Astrocyte (in vitro differentiated cells and primary cell): ENCODE measurements at places on chromosomes 16 and 17. TPM values are rescaled to one million over a fixed set of nuclear protein-coding genes. Genes with fewer than 3 reads are reported as not detected.
A peak's percentile ranks its signal among the peaks of the same experiment; 100 is the strongest.

- H3K36me3 ChIP-seq, result peaks cover 55% of the 10 kb centered on the region
- no peaks in the 10 kb centered on the region for H3K27me3 ChIP-seq
- H3K4me1 ChIP-seq, result no peaks in the 10 kb centered on the region
- DNase-seq, result no peak
- H3K4me3 ChIP-seq, result no peak overlapping the region
Observed at GRCh38 chr17:44872131-44872768, 24.6 kb downstream of the HIGD1B start.

DNA sequence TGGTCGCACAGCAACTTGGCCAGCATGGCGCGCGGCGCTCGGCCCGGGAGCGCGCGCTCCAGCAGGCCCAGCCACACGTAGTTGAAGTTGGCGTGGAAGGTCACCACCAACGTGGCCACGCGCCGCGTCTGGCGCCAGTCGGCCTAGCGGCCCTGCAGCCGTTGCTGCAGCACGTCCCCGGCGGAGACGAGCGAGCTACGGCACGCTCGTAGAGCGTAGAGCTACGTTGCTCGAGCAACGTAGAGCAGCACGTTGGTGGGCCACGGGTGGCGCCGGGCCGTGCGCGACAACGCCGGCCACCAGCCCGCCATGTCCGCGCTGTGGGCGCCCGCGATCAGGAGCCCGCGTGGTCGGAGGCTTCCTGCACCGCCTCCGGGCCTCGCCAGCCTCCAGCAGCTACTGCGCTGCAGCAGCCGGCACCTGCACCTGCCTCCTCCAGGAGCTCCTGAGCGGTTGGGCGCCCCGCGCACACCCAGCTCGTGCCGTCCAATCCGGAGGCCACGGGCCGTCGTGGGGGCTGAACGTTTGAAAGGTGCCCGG lies 13.4 kb upstream of the SULT1A1 start:
- H3K27ac ChIP-seq, result no peak overlapping the region
- no peaks in the 10 kb centered on the region for H3K36me3 ChIP-seq
- peak overlapping the region; percentile 42 for H3K4me3 ChIP-seq
- DNase-seq, result no peak

DNA sequence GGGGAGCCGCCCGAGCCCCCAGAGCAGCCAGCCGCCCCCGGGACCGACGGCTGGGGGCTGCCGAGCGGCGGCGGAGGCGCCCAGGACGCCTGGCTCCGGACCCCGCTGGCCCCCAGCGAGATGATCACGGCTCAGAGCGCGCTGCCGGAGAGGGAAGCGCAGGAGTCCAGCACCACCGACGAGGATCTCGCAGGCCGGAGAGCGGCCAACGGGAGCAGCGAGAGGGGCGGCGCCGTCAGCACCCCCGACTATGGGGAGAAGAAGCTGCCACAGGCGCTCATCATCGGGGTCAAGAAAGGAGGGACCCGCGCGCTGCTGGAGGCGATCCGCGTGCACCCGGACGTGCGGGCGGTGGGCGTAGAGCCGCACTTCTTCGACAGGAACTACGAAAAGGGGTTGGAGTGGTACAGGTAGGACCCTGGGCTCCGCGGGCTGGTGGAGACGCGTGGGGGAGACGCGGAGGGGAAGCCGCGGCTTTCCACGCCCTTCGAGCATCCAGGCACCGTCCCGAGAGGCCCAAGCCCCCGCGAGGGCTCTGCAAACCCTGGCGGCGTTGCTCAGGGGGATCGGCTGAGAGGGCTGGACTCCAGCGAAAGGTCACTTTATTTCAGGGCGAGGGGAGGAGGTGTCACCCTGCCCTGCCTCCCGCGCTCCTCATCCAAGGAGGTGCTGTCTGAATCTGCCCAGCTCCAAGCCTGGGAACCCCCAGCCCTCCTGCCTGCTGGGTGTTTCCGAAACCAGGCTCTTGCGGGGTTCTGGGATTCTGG lies 1.2 kb downstream of the HS3ST4 start:
- no peaks in the 10 kb centered on the region for H3K4me1 ChIP-seq
- no peak for DNase-seq
- peaks cover 27% of the 10 kb centered on the region for H3K27me3 ChIP-seq
- no peak overlapping the region for H3K27ac ChIP-seq
- H3K4me3 ChIP-seq, result no peak overlapping the region

- no peaks in the 10 kb centered on the region for H3K36me3 ChIP-seq
- no peaks in the 10 kb centered on the region for H3K4me1 ChIP-seq
- no peak overlapping the region for H3K27ac ChIP-seq
- DNase-seq, result no peak
- no peaks in the 10 kb centered on the region for H3K27me3 ChIP-seq
- no peak overlapping the region for H3K4me3 ChIP-seq
Observed at GRCh38 chr16:11966173-11966572, 1.2 kb downstream of the TNFRSF17 start.

DNA sequence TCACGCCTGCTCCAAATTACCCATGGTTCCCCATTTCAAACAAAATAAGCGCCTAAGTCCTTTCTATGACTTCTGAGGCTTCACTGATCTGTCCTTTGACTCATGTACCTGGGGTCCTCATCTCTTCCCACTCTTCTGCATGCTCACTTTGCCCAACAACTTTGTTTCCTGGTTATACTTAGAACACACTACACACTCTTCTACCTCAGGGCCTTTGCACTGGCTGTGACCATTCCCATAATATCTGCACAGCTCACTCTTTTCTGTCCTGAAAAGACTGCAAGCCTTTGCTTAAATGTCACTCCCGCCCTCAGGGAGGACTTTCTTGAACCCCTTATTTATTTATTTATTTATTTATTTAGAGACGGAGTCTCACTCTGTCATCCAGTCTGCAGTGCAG lies 14.1 kb downstream of the CDH1 start:
- H3K27ac ChIP-seq, result no peak overlapping the region
- H3K27me3 ChIP-seq, result peaks cover 11% of the 10 kb centered on the region
- DNase-seq, result no peak
- no peak overlapping the region for H3K4me3 ChIP-seq
- H3K4me1 ChIP-seq, result no peaks in the 10 kb centered on the region

Gene CRYBA1
- not detected in 2 replicates for total RNA-seq

Gene IL17C
- total RNA-seq, result 0.36 TPM in 1 of 2 replicates, not detected in the other

- no peak overlapping the region for H3K27ac ChIP-seq
- H3K4me3 ChIP-seq, result no peak overlapping the region
- peak; percentile 2 for DNase-seq
- no peaks in the 10 kb centered on the region for H3K36me3 ChIP-seq
Observed at GRCh38 chr16:78244131-78244895, 144.9 kb downstream of the WWOX start.

- H3K4me3 ChIP-seq, result no peak overlapping the region
- H3K36me3 ChIP-seq, result peaks cover 42% of the 10 kb centered on the region
- no peaks in the 10 kb centered on the region for H3K27me3 ChIP-seq
- DNase-seq, result peak; percentile 60
- H3K27ac ChIP-seq, result no peak overlapping the region
Observed at GRCh38 chr16:66746682-66747081, 4.7 kb downstream of the DYNC1LI2 start.

GRCh38 chr16:87700406-87701077 lies 65.2 kb downstream of the KLHDC4 start:
- DNase-seq, result no peak
- no peaks in the 10 kb centered on the region for H3K4me1 ChIP-seq
- no peak overlapping the region for H3K4me3 ChIP-seq
- no peaks in the 10 kb centered on the region for H3K36me3 ChIP-seq
- no peaks in the 10 kb centered on the region for H3K27me3 ChIP-seq

DNA sequence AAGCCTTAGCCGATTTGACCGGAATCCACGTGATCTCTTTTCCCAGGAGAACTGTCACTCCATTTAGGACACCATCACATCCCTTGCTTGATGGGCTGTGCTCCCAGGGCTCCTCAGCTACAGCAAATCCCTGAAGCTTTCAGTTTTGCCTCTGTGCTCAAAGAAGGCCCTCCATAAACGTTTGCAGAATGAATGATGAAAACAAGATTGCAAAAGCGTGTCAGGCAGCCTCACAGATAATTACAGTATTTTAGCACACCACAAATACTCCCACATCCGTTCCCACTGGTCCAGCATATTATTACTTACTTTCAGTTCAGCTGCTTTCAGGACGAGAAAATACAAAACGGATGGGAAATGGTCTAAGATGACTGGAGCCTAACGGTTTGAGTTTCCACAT lies 84.6 kb downstream of the USP31 start:
- no peak for DNase-seq
- H3K4me1 ChIP-seq, result peaks cover 6% of the 10 kb centered on the region
- peaks cover 14% of the 10 kb centered on the region for H3K36me3 ChIP-seq
- H3K27ac ChIP-seq, result no peak overlapping the region
- no peak overlapping the region for H3K4me3 ChIP-seq

DNA sequence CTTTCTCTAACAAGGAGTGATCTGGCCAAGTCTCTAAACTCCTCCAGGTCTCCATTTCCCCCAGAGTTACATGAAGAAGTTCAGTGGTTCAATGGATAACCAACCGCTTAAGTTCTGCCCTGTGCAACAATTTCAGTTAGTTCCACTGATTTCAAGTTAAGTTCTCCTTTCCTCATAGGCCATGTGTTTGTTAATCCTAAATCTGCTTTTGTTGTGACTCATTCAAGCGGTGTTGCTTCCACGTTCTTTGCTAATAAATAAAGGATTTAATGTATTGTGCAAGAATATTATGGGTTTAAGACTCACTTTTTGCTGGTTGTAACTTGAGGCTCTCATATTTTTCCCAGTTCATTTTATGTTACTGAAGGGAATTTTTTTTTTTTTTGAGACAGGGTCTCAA lies 36.3 kb downstream of the GNA13 start:
- peaks cover 2% of the 10 kb centered on the region for H3K36me3 ChIP-seq
- H3K27ac ChIP-seq, result no peak overlapping the region
- H3K27me3 ChIP-seq, result no peaks in the 10 kb centered on the region
- H3K4me3 ChIP-seq, result no peak overlapping the region
- peaks cover 14% of the 10 kb centered on the region for H3K4me1 ChIP-seq

DNA sequence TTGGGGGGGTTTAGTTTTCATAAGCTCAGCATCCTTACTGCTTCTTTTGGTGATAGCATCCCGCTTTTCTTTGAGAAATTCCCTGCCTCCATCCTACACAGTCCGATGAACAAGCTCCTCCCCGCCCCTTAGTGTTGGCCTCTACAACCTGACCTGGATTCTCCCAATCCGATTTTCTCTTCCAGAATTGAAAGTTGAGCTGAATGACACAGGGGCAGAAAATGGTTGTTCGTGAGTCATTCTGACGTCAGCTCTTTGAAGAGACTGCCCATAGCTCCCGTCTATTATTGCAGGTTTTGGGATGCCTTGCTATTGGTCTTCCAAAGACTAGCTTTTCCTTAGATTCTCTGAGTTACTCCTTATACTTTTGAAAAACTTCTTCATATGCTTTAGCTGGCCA lies 279.7 kb downstream of the SLC39A11 start:
- peaks cover 3% of the 10 kb centered on the region for H3K4me1 ChIP-seq
- H3K27ac ChIP-seq, result no peak overlapping the region
- no peak overlapping the region for H3K4me3 ChIP-seq
- H3K36me3 ChIP-seq, result no peaks in the 10 kb centered on the region
- H3K27me3 ChIP-seq, result no peaks in the 10 kb centered on the region
- DNase-seq, result peak; percentile 65

Gene MAF
- 19.3 and 21.8 TPM in 2 replicates for total RNA-seq

Gene NECAB2
- total RNA-seq, result 0.32 and 1.1 TPM in 2 replicates

Gene PLLP
- 0.14 and 0.93 TPM in 2 replicates for total RNA-seq

Gene TMEM235
- not detected in 2 replicates for total RNA-seq

- H3K4me1 ChIP-seq, result peaks cover 35% of the 10 kb centered on the region
- no peak overlapping the region for H3K27ac ChIP-seq
- H3K36me3 ChIP-seq, result no peaks in the 10 kb centered on the region
- H3K27me3 ChIP-seq, result no peaks in the 10 kb centered on the region
- no peak for DNase-seq
- H3K4me3 ChIP-seq, result no peak overlapping the region
Observed at GRCh38 chr16:69190598-69190997, 3.6 kb downstream of the SNTB2 start.

GRCh38 chr17:60073063-60073462 lies 5.7 kb downstream of the HEATR6 start:
- peaks cover 56% of the 10 kb centered on the region for H3K36me3 ChIP-seq
- H3K4me1 ChIP-seq, result peaks cover 8% of the 10 kb centered on the region
- H3K27me3 ChIP-seq, result no peaks in the 10 kb centered on the region
- DNase-seq, result no peak
- no peak overlapping the region for H3K27ac ChIP-seq

DNA sequence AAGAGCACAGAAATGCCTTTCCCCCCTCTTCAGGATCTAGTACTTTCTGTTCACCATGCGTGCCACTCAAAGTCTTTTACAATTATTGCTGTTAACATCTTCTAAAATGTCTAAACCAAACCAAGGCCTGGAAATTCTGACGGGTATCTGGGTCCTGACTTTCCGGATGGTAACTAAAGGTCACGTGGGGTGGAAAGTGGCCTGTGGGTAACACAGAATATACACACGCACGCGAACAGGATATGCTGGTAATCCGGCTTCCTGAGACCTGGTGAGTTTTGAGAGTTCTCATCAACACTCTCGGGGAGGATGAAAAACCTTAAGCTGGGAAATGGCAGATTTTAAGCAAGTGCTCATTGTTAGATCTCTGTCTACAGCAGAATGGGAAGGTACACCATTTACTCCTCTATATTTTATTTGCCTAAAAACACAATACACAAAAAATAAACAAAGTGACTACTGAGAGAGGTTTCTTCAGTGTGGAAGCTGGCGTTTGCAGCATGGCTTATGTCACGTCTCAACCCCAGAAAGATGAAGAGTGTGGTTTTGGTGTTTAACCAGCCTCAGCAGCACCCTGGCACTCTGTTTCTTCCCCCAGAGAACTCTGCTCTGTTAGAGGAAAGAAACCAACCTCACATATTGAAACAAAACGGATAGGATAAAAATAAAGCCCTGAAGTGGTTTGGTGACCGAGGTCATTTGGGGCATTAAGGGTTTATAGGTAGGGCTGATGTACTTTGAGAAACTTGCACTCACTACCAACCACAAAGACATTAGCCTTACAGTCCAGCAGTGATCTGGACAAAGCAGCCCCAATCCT lies 37.3 kb downstream of the SMG6 start:
- no peaks in the 10 kb centered on the region for H3K27me3 ChIP-seq
- H3K4me1 ChIP-seq, result peaks cover 28% of the 10 kb centered on the region
- peaks cover 9% of the 10 kb centered on the region for H3K36me3 ChIP-seq
- DNase-seq, result no peak
- no peak overlapping the region for H3K27ac ChIP-seq

DNA sequence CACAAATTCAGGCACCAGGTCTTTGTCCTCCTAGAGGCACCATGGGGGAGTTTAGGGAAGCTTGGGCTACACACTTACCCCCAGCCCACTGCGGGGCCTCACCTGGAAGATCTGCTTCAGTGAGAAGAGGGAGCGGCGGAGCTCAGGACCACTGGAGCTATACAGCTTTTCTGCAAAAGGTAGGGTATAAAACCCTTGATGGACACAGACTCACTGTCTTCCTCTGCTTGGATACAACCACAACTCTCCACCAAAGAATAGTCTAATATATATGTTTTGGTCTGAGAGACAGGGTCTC lies 9.1 kb downstream of the FHOD1 start:
- H3K27me3 ChIP-seq, result no peaks in the 10 kb centered on the region
- H3K4me1 ChIP-seq, result peaks cover 23% of the 10 kb centered on the region
- DNase-seq, result no peak
- no peak overlapping the region for H3K4me3 ChIP-seq
